ENCODE measurements at places on chromosomes 6 and 20. TPM values are rescaled to one million over a fixed set of nuclear protein-coding genes. Genes with fewer than 3 reads are reported as not detected.

Gene SPATA25
- total RNA-seq: not detected

Gene APCDD1L
- not detected for total RNA-seq

Gene BCAS4
- 12.4 TPM for total RNA-seq

Gene KCNG1
- 77.5 TPM for total RNA-seq

GRCh38 chr20:20079102-20079784, 26.9 kb downstream of the CFAP61 start:
- no peak for DNase-seq

GRCh38 chr6:40937491-40937890, 101.5 kb downstream of the UNC5CL start:
- DNase-seq: no peak

DNA sequence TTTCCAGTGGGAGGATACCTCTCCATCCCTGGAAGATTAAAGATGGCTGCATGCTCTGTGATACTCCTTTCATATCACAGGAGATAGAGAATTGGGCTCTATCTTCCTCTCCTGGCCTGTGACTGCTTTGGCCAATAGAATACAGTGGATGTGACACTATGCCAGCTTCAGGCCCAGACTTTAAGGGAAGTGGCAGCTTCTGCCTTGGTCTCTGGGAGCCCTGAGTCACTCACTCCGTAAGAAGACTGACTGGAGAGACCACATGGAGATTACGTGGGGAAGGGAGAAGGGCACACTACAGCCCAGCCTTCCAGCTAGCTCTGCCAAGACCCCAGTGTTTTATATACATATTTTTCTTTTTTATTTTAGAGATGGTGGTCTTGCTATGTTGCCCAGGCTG, 10.4 kb upstream of the MMP9 start:
- no peak for DNase-seq

GRCh38 chr6:20719980-20720379, 185.7 kb downstream of the CDKAL1 start:
- DNase-seq: no peak

- no peak for DNase-seq
Measured at GRCh38 chr6:167575158-167575696, 250.3 kb downstream of the TTLL2 start.

GRCh38 chr6:80211286-80211685, 104.8 kb downstream of the BCKDHB start:
- DNase-seq: no peak

DNA sequence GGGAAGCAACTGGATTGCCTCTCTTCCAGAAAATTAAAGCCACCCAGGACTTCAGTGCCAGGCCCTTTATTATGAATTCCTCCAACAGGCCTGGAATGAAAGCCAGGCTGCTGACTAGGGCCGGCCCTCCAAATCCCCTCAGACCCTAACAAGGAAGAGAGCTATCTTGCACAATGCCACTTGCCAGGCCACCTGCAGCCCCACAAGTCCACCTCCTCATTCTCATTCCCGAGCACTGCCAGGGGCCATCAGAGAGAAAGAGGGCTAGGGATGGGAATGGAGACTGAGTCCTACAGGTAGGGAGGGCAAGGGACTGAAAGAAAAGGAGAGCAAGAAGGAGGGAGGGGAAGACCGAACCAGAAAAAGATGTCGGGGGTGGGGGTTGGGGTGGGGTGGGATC, 86.5 kb downstream of the MRPL14 start:
- no peak for DNase-seq

All from NCI-H460 (cell line).